ENCODE measurements at places on chromosomes 1 and 21.

- DNase-seq, result no peak
Observed at GRCh38 chr1:43358121-43358745, 548 bp upstream of the CDC20 start.

GRCh38 chr1:25661043-25661815, 44.6 kb downstream of the MAN1C1 start:
- no peak for DNase-seq

GRCh38 chr21:45866551-45866950, 115.0 kb upstream of the COL6A1 start:
- DNase-seq, result no peak

DNA sequence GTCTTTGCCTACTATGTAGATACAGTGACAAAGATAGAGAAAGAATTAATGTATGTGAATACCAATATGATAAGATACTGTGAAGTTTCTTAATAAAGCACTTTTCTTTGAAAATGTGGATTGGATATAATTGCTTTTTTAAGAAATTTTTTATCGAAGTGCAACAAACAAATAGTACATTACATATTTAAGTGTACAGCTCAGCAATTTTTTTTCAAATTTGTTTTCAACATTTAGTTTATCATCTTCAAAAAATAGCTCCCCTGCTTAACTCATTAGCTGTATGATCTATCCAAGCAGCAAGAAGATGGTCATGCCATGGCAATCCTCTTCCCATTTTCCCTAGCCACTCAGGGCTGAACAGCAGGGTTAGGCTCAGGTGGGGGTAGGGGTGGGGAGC, 40.5 kb downstream of the NEK7 start:
- DNase-seq, result no peak

DNA sequence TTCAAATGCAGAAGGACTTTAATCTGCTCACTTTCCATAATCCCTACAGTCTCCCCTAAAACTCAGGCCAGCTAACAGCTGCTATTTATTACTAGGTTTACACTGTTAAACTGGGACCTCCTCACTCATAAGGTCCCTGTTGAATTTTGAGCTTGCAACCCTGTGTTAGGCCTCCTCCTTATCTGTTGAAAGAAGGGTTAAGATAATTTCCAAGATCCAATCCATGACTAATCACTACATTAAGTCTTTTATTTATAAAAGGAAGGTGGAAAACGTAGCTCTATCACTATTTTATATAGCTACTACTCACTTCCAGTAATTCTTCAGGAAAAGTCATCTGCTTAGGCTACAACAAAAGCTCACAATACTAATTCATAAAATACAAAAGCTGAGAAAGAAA, 79.5 kb downstream of the EVI5 start:
- DNase-seq, result no peak

DNA sequence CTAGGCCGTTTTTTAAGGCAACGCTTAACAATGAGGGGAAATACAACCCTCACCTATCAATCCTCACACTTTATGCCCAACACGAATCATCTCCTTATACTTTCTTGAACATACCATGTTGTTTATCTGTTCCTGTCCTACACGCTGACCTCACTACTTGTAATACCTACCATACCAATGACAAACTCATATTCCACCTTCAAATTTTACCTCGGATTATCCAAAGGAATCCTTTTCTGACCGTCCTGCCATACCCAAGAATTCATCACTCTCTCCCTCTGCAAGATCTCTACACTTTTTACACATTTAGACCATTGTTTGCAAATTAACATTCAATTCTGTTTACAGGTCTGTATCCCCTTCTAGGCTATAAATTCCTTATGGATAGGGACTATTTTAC, 64.4 kb upstream of the GUCA2A start:
- DNase-seq, result no peak

- DNase-seq, result no peak
Observed at GRCh38 chr1:43363283-43363934, 4.4 kb downstream of the ELOVL1 start.

GRCh38 chr1:41689558-41689981, 205.1 kb upstream of the EDN2 start:
- DNase-seq, result no peak

DNA sequence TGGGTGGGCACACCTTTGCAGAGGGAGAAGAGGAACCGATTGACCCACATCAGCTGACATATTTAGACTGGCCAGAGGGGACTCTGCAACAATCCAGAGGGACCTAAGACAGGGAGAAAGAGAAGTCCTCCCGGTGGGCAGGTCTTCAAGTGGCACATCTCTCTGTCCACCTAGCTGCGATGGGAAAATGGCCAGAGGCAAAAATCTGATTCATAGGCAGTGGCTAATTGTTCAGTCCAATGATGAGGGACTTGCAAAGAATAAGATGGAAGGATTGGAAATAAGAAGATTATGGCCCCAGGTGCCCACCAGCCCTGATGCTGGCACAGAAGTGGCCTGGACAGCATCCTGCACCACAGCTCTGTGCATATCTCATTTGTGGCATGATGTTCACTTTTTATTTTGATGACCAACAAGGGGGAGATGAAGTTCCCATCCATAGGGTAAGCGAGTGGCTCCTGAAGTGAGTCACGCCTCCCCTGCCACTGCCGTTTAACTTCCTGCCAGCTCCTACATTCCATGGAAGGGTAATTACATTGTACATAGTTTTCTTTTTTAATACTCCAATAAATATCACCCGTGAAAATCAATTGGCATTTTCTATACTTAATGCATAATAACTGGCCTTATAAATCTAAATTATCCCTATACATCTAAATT, 659.6 kb downstream of the MATN1 start:
- no peak for DNase-seq

DNA sequence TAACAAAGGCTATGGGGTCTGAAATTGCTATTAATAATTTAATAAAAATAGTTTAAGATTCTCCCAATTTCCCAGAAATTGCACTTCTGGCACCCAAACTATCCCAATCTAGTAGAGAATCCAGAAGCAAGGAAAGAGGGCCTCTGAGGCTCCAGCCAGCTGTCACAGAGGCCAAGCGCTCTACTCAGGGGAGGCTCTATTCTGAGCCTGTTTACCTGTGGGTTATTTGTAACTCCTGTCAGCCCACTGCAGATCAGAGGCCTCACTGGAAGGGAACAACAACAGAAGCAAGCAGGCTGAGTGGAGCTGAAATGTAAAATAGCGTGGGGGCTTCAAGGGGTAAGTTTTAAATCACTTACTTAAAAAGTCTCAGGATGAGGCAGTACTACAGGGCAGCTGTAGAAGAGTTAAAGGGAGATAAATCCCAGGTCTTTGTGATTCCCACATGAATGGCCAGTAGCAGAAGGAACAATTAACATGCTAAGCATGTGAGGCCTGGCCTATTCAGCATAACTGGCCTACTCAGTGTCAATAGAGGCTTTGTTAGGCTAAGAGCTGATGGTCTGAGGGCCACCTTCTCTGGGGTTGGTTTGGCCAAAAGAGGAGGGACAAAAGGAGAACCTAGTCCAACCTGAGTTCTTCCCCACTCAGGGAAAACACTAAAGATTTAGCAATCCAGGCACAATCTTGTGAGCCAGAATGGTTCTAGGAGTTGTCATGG, 12.8 kb downstream of the ZNF687 start:
- DNase-seq, result no peak

DNA sequence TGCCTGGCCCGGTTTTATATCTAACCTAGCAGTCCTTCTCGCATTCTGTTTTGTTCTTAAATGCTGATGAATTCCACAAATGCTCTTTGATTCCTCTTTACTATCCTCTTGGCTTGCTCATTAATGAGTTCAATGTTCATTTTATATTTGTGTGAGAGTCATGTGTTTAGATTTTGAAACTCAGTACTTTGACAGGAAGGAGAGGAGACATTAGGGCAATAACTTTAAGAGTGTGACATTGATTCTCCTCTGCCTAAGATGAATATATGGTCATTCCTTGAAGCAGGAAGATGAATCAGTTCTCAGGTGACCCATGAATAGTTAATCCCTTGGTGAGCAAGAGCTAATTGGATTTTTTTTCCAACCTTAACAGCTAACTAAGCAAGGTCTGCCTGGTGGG, 84.1 kb downstream of the MRPS6 start:
- DNase-seq, result no peak

DNA sequence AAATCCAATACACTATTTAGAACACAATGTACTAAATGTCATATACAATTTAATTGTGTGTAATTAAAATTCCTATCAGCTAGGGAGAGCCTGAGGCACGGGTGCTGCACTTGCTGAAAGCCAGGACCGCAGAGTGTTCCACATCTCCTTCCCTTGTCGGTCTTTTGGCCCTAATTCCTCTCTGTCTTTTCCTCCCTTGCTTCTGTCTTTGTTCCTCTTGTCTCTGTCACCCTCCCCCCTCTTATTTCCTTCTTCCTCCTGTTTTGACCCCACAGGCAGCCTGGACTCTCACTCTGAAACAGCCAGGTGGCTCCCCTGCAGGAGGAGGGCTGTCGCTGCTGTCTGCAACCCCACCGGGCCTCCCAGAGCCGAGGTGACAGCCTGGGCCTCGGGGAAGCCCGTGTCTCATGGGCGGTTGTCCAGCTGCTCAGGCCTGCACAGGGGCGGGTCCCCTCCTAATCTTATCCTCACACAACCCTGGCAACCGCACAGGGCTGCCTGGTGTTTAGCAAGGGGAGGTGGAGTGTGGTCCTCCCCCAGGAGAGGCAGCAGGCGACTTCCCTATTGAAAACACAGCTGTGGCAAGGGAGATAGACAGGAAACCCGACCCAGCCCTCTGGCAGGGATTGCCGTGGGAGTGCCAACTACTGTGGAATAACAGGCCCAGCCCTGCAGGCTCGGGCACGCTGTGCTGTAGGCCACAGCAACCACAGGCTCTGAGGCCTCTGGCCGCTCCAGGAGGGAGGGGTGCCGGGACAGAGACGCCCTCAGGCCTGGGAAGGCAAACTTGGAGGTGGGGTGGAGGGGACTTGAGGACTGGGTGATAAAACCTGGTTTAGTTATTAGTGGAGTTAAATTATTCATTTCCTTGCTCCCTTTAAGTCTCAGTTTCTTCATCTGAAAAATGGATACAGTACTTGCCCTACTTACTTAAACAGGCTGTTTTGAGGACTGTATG, 68.8 kb upstream of the WDR26 start:
- DNase-seq, result no peak

- DNase-seq, result no peak
Observed at GRCh38 chr1:222123111-222123510, 381.2 kb upstream of the DUSP10 start.

GRCh38 chr1:110493059-110493699, 25.8 kb downstream of the KCNA10 start:
- DNase-seq, result no peak

GRCh38 chr1:46434358-46434757, 40.2 kb downstream of the FAAH start:
- no peak for DNase-seq

GRCh38 chr1:163824006-163824405, 502.3 kb downstream of the NUF2 start:
- no peak for DNase-seq

DNA sequence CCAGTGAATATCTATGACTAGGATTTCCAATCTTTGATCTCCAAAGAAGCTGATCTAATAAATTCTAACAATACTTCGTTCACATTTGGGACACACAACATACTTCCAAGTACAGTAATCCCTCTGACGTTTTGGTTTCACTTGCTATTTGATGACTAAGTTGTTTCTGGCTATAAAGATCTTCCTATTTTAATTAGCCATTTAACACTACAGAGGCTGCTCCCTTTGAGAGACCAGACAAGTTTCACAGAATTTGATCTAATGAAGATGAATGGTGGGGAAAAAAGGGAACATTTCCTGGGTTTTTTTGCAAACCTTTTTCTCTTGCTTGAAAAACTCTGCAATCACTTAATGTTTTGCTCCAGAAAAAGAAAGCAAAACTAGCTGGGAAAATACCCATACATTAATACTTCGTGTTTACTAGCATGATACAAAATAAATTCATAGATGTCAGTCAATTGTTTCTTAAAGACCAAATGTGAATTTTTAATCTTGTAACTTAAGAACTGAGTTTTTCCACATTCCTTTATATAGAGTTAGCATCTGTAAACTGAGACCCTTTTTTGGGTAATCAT, 28.0 kb upstream of the GLIS1 start:
- no peak for DNase-seq

GRCh38 chr21:46025113-46025770, 43.7 kb downstream of the COL6A1 start:
- DNase-seq, result no peak

- DNase-seq, result no peak
Observed at GRCh38 chr1:43043695-43044094, 85.0 kb upstream of the SLC2A1 start.

DNA sequence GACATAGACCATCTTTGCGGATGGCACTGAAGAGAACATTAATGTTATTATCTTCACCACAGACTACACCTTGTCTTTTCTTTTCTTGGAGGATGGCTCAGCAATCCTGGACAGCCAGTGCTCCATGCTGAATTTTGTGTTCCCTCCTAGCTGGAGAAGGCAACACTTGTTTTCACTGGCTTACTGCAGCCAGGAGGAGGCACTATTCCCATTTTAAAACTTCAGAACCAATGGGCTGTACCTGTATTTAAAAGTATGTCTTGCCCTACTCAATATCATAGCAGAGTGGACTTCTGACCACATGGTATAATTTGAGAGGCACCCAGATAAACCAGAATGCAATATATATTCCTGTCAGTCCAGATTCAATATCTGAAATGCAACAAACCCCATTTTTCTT, 53.3 kb upstream of the POGK start:
- no peak for DNase-seq

DNA sequence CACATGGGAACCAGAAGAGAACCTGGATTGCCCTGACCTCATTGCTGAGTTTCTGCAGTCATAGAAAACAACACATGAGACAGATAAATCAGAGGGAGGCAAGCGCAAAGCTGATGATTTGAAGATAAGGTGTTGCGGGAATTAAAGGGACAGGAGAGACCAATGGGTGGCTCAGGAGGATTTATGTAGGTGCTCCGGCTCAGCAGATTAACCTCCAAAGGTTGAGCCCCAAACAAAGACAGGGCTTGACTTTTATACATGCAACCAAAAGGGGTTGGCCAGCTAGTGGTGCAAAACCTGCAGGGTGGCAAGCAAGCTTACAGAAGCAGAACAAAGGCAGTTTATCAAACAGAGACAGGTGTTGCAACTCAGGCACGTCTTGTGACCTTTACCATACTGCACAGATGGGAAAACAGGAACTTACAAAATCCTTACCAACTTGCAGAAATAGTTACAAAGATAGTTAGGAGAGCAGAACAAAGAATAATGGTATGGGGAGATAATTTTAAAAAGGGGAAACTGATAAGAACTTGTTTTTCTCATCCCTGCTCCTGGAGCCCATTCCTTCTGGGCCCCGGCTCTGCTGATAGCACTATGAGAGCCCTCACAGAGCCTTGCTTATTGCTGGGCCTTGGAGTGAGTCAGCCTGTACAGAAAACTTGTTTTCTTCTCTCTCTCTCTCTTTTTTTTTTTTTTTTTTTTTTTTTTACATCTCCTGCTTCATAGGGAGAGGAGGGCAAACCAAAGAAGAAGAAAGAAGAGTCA, 93.6 kb downstream of the SNRPE start:
- DNase-seq, result no peak

GRCh38 chr1:69475021-69475420, 92.7 kb upstream of the LRRC7 start:
- no peak for DNase-seq
